Posterior vena cava (tissue), 2 donors: ENCODE measurements at places on chromosomes 12 and 14. TPM values are rescaled to one million over a fixed set of nuclear protein-coding genes. Genes with fewer than 3 reads are reported as not detected.

GALNT4 gene
- total RNA-seq: 5.4 TPM

MUCL1 gene
- total RNA-seq: not detected

DPPA3 gene
- total RNA-seq: not detected

ARMH4 gene
- 9.2 TPM for total RNA-seq

CMA1 gene
- total RNA-seq: 0.71 TPM

PRB3 gene
- total RNA-seq: not detected

PALS1 gene
- 15.3 TPM for total RNA-seq

- no peak for DNase-seq
Observed at GRCh38 chr12:123877968-123878367, 94.7 kb downstream of the CCDC92 start.

- no peak for DNase-seq
Observed at GRCh38 chr14:67335781-67336180, 23.8 kb downstream of the ATP6V1D start.

DNA sequence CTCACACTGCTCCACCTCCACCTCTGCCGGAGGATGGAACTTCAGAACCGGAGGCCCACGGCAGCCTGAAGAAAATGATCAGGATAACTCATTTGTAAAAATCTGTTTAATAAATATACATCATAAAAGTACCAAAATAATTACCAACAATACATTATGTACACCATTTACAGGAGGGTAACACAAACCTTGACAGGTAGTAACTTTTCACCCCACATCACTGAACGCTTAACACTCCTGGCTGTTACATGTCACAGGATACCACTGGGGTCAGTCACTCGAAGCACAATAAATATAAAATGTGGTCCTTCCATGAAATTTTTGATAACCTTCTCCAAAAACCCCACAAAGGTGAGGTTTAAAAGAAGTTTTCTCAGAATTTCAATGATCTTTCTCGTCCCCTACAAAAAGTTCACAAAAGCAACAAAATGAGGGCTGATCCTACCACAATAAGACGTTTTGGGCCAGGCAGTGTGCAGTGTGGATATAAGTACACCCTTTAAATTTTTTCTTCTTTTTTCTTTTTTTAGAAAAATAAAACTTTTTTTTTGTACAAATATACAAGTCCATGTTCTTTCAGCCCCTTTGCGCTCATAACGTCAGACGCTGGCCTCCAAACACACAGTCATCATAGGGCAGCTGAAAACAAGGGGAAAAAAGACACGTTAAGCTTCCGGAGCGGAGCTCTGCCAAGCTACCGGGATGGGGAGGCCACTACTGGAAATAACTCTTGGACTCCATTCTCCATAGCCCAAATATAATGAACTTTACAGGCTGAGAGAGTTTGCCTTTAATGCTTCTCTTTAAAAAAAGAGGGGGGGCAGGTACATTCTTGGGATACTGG, 2.9 kb downstream of the NFKBIA start:
- no peak for DNase-seq

DNA sequence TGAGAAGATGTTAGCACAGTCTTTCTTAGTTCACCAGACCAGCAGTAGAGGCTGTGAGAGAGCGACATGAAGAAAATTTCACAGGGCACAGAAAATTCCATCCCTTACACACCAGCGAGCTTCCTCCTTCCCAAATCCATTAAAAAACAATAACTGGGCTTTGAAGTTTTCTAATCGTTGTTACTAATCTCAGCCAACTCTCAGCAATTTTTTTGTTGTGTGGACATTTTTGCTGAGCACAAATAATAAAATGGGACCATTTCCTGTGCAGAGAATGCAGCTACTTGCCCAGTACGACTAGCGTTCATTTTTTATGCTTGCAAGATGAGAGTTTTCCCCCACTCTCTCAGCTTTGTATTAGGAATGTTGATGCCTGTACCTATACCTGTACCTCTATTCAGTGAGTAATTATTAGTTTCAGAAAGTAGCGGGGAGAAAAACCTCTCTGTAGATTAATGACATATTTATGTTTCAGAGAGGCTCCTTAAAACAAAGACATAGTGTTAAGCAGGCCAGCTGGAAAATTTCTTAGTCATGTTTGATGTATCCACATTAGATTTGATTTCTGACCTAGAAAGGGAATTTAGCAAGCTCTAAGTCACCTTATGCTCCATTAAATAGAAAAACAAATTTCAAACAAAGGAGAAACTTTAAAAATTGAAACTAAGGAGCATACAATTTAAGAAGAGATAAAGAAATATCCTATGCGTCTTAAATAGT, 146.5 kb downstream of the SRGAP1 start:
- no peak for DNase-seq

DNA sequence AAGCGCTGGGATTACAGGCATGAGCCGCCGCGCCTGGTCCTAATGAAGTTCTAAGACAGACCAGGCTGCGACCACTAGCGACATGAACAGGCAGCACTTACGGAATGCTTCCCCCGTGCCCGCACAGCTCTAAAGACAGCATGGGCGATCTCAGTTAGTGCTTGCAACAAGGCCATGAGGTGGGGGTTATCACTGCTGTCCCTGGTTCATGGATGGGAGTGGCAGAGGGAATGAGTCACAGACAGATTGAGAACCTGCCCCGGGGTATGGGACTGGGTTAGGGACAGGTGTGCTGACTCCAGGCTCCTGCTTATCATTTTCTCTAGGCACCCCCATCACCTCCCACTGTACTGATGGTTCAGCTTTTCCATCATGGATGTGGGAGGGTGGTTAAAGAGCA, 160.9 kb downstream of the VRK1 start:
- no peak for DNase-seq

- no peak for DNase-seq
Observed at GRCh38 chr12:95277139-95277538, 59.5 kb downstream of the VEZT start.

GRCh38 chr14:76306131-76306530, 69.8 kb upstream of the ESRRB start:
- DNase-seq: no peak

- DNase-seq: no peak
Observed at GRCh38 chr12:125882141-125882540, 816.9 kb downstream of the AACS start.

- peak; percentile 85 for DNase-seq
Observed at GRCh38 chr12:15227004-15227679, 5.9 kb upstream of the RERG start.

DNA sequence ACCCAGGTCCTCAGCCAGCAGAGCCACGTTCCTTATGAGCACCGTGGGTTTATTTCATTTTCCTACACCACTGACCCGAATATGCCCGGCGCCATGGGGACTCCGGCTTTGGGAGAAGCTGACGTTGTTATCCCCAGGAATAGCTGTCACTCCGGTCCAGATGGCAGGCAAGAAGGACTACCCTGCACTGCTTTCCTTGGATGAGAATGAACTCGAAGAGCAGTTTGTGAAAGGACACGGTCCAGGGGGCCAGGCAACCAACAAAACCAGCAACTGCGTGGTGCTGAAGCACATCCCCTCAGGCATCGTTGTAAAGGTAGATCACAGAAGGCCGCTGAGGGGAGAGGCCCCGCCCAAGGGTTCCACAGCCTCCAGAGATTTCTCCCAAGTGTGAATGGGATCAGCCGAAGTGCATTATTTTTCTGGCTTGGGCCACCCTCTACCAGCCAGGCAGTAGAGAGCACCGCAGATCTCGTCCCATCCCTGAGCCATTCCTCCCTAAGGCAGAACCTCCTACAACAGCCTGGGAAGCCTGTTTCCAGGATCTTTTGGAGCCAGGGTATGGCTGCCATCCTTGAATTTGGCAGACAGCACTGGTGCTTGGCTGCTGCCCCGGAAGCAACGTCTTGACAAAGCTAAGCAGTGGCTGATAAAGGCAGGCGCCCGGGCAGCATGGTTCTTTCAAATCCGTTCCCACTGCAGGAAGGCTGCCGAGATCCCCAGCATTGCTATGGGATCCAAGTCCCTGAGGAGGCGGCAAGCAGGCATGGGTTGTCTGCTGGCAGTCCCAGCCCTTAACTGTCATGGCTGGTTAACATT, 17.8 kb downstream of the CDK2AP1 start:
- DNase-seq: peak; percentile 85

DNA sequence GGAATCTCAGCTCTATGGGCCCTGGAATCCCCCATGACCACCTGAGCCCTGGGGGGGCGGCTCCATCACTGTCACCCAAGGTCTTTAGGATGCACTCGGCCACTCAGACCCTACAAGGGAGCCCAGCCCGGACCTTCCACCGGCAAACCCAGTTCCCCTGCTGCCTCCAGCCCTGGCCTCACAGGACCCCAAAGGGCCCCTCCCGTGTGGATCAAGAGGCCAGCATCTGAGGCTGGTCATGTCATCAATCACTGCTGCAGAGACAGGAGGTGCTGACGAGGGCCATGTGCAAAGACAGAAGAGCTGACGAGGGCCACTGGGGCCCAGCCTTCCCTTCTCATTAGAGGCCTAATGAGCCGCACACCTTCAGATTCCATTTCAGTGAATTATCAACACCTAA, 39.0 kb upstream of the SFSWAP start:
- DNase-seq: no peak

DNA sequence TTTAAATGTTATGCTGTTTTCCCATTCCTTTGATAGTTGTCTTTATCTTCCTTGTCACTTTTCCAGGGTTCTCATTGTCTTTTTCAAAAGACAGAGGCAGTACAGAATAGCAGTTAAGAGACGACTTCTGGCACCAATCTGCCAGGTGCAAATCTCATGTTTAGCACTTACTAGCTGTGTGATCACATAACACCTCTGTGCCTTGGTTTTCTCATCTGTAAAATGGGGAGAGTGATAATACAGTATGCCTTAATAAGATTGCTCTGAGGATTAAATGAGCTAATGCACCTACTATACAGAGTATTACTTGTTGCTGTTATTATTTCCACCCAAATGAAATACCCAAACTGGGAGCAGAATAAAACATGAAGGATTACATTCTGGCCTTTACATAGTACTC, 4.8 kb downstream of the GPR135 start:
- DNase-seq: no peak

DNA sequence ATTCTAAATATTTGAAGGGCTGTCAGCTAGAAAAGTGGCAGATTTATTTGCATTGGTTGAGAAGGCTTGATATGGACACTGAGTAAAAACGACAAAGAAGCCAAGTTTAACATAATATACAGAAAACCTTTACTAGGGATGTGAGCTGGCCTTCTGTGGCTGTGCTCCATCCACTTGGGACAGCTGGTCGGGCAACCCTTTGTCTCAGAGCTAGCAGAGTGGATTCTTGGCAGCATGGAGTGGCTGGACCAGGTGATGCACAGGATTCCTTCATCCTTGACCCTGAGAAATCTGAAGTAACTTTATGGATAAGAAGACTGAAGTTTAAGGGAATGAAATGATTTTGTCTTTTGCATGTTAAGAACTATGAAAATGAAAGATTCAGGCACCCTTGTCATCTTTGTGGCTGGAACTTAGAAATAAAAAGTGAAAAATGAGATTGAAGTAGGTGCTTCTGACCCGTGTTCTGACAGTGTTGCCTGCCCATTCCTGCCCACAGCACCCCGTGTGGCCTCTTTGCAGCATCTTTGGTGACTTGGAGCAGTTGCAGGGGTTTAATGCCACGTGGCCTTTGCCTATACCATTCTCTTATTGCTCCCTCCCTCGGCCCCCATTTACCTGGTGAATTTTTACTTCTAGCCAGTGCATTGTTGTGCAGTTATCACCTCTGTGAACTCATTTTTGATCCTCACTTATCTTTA, 32.6 kb downstream of the PELI2 start:
- no peak for DNase-seq

GRCh38 chr14:75150150-75150549, 23.3 kb upstream of the NEK9 start:
- DNase-seq: no peak

- no peak for DNase-seq
Observed at GRCh38 chr12:104213952-104214351, 1.6 kb upstream of the TXNRD1 start.

GRCh38 chr12:91889059-91889458, 256.6 kb downstream of the BTG1 start:
- no peak for DNase-seq

DNA sequence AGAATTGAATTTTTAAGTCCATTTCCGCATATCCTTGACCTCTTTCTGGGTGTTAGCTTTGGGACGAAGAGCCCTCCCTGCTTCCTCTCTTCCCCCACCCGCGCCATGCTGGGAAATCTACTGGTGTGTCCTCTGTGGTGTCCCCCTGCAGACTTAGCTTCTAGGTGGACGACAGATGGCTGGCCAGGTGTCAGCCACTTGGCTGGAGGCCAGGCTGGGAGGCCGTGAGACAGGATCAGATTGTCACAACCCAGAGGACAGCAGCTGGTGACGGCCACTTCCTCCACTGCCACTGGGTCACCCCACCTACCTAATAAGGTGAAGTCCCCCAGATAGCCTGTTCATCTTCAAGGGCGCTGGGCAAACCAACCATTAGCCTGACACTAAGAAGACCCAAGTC, 13.3 kb upstream of the DTX1 start:
- no peak for DNase-seq

DNA sequence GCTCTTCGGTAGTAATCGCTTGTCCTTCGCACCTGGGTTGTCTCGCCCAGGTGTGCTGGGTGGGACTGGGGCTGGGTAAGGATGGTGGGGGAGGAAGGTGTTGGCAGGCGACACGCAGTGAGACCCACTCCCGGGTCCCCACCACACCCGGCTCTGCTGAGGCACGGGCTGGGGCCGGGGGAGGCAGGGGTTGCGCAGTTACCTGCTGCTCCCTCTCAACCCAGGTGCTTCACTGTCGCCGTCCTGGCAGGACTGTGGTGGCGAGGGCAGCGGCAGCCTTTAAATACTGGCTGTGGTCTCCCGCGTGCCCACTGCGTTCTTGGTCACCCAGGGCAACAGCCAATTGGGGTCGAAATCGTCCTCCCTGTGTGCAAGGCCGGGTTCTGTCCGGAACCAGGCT, at the start of gene CCER1:
Gene CCER1, minus strand, starts transcription at position 256 of the 400 bp plus-strand sequence. CDS start 434 bp downstream, outside the sequence.
- no peak for DNase-seq

GRCh38 chr14:77598366-77599070, 17.9 kb downstream of the SPTLC2 start:
- no peak for DNase-seq

GRCh38 chr12:75724928-75725312, 213.5 kb upstream of the KRR1 start:
- no peak for DNase-seq

GRCh38 chr14:80940146-80940545, 1.4 kb downstream of the CEP128 start:
- no peak for DNase-seq

- no peak for DNase-seq
Observed at GRCh38 chr12:1744932-1745331, 54.1 kb downstream of the ADIPOR2 start.
